Regular cardiac myocyte (primary cell): ENCODE measurements at places on chromosomes 11 and 22. TPM values are rescaled to one million over a fixed set of nuclear protein-coding genes. Genes with fewer than 3 reads are reported as not detected.

The TMEM191C gene
- total RNA-seq = 0.58 and 1.1 TPM in 2 replicates

The MN1 gene
- total RNA-seq = 1.3 and 3.1 TPM in 2 replicates

The CLMP gene
- total RNA-seq = 116 and 324 TPM in 2 replicates

The POU2AF2 gene
- total RNA-seq = not detected in 2 replicates

The ZP1 gene
- total RNA-seq = 2.1 and 4.2 TPM in 2 replicates

The C22orf42 gene
- not detected in 2 replicates for total RNA-seq

The PMM1 gene
- 17.2 and 56.6 TPM in 2 replicates for total RNA-seq
